Nucleus accumbens (tissue), 56 donors: ENCODE measurements at places on chromosomes 7 and 10.

DNA sequence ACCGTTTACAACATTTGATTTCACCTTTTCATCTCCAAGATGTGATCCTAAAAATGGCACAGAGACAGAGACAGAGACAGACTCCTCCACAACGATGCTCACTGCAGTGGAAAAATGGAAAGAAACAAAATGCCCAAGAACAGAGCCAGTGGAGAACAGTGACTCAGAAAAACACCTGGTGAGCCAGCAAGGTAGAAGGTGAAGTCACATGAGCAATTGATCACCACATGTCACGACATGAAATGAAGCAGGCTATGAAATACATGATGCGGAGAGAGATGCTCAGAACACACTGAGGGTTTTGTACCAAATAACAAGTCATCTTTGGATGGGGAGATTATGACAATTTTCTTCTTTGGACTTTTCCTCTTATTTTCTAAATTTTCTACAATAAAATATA lies 3.5 kb downstream of the MSMB start:
- DNase-seq: no peak

DNA sequence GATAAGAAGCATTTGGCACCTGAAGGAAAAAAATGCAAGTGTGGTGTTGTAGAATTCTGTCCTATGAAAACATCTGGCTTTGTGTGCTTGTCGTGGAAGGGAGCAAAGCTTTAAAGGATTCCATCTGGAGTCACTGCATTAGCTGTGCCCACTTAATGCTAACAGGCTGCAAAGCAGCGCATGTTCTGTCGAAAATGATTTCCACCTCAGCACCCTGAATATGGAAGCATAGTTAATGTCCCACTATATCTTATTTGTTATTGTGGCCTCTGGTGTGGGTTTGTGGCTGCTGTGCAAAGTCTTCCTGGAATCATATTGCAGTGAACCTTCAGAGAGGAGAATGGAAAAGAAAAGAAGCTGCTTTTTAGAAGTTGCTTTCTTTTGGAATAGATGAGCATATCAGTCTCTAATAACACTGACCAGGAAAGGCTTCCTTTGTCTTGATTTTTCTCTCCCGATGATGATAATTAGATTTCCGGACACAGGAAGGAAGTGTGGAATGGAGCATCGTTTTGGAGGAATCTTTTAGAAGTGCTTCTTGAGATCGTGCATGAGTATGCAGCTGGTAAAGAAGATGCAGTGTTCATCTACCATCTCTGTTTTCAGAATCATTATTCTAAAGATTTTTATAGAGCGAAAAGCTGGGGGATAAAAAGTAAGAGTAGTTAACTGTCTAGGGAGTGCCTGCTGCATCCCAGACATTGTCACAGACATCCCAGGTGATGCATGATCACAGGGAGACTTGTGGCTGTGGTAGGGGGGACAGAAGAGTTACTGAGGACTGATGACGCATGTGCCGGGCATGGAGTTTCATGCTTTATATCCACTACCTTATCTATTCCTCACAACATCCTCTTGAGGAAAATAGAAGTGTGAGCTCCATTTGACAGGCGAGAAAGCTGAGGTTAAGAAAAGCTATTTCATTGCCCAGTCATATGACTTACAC lies 54.6 kb downstream of the TEX36 start:
- no peak for DNase-seq

GRCh38 chr7:286266-286665 lies 3.7 kb upstream of the FOXL3 start:
- DNase-seq: no peak

DNA sequence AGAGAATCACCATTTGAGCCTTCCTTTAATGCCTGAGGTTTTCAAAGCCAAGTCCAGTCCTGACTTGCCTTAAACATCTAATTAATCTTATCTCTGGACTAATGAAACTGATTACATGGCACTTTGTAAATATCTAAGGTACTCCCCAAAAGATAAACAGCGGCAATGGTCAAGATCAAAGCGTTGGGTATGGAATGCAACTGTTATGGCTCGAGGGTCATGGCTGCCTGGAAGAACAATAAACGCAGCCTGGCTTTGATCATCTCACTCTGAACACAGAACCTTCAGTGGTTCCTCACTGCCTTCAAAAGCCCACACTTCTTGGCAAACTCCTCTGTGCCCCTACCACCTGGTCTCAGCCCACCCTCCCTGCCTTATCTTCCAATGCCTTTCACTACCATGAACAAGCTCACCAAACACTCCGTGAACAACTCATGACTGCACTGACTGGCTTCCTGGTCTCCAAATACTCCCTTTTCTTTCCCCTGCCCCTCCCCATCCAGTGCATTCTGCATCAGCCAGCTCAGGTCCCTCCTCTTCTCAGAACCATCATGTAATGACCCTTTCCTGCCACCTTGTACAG lies 150.2 kb upstream of the NFE2L3 start:
- DNase-seq: no peak

DNA sequence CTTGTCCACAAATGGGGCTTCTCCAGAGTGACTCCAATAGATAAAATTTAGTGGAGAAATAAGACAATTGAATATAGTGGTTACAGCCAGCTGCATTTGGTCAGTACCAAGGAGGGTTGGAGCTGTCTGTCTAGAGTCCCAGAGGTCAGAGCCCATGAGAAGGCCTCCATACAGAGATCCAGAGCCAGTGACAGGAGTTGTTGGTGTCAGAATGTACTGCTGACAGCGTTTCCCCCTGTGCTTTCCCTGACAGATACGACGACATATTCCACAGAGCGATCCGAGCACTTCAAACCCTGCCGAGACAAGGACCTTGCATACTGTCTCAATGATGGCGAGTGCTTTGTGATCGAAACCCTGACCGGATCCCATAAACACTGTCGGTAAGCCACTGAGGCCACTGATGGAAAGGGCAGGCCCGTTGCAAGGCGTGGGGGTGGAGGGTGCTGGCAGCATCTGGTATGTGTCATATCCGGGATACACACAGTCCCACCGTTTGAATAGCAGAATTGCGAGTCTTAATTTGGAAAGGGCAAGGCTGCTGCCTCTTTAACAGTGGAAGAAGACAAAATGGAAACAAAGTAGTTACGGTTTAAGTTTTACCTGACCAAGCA lies 483.6 kb downstream of the NRG3 start:
- no peak for DNase-seq

DNA sequence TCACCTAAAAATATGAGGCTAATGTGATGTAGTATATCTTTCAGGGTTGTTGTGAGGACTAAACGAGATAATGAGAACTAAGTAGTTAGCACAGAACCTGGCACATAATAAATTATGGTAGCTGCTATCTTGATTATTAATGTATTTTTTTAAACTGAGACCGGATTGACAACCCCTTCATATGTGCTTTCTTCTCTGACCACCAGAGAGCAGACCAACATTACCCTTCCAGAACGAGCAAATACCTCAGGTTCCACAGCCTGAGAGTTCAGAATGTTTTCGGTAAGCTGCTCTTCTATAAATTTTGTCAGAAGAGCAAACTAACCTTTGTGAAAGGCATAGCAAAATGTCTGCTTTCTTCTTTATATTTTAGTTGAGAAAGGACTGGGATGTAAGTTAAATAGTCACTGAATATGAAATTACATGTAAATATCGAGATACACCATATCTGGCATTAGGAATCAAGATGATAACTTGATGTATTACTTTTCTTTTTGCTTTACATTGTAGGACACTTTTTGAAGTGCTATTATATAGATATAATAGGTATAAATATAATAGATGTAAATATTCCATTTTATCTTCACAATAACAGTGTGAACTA lies 13.6 kb upstream of the BPGM start:
- DNase-seq: no peak

DNA sequence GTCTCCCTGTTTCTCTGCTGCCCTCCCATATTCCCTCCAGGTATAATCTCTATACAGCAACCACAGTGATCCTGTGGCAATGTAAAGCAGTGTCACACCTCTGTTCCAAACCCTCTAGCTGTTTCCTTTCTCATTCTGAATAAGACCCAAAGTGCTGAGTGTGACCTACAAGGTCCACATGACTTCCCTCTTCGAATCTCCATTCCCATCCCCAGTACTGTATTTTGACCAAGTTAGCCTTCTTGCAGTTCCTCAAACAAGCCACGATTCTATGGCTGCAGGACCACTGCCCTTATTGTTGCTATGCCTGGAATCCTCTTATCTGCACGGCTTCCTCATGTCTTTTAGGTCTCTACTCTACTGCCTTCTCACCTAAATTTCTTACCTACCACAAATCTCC lies 291.9 kb downstream of the DOCK4 start:
- no peak for DNase-seq

DNA sequence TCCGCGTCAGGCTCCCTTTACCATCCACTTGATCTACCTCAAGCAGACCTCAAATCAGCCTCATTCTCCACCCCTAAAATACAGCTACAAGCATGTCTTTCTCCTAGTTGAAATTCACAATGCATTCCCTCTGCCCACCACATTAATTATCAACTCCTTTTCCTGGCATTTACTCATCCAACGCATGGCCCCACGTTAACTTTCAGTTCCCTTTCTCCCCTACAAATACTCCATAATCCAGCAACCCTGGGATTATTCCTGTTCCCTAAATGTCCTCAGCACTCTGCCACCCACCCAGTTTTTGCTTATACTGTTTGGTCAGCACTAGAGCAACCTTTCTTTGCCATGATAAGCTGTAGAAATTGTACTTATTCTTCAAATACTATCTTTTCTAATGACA lies 5.7 kb upstream of the VIM start:
- DNase-seq: no peak

GRCh38 chr7:48628793-48629349 lies 295.5 kb upstream of the CDC14C start:
- no peak for DNase-seq

- DNase-seq: no peak
Observed at GRCh38 chr7:33108554-33109004, 625 bp downstream of the RP9 start.

DNA sequence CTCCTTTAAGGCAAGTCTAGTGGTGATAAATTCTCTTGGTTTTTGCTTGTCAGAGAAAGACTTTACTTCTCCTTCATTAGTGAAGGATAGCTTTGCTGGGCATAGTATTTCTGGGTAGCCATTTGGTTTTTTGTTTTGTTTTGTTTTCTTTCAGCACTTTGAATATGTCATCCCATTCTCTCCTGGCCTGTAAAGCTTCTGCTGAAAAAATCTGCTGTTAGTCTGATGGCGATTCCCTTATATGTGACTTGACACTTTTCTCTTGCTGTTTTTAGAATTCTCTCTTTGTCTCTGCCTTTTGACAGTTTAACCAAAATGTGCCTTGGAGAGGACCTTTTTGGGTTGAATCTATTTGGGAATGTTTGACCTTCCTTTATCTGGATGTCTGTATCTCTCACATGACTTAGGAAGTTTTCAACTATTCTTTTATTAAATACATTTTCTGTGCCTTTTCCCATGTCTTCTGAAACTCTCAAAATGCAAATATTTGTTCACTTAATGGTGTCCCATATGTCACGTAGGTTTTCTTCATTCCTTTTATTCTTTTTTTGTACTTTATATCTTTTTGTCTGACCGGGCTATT lies 14.7 kb downstream of the TAS2R40 start:
- no peak for DNase-seq

DNA sequence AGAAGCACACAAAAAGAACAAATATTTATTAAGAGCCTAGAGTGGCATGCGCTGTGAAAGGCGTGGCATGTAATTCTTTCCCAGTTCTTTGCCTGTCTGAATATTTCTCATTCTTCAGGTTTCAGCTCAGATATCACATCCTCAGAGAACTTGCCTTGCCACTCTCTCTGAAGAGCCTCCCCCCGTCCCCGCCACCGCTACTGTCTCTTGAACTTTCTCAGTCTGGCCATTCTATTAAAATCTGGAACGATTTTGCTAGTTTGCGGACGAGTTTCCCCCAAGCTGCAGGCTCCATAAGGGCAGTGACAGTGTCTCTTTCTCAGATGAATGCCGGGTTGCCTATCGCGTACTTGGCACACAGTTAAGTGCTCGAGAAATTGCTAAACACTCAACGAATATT lies 787 bp upstream of the PLEKHA1 start:
- DNase-seq: no peak

GRCh38 chr7:28725911-28726310 lies 232.2 kb downstream of the TRIL start:
- DNase-seq: no peak

DNA sequence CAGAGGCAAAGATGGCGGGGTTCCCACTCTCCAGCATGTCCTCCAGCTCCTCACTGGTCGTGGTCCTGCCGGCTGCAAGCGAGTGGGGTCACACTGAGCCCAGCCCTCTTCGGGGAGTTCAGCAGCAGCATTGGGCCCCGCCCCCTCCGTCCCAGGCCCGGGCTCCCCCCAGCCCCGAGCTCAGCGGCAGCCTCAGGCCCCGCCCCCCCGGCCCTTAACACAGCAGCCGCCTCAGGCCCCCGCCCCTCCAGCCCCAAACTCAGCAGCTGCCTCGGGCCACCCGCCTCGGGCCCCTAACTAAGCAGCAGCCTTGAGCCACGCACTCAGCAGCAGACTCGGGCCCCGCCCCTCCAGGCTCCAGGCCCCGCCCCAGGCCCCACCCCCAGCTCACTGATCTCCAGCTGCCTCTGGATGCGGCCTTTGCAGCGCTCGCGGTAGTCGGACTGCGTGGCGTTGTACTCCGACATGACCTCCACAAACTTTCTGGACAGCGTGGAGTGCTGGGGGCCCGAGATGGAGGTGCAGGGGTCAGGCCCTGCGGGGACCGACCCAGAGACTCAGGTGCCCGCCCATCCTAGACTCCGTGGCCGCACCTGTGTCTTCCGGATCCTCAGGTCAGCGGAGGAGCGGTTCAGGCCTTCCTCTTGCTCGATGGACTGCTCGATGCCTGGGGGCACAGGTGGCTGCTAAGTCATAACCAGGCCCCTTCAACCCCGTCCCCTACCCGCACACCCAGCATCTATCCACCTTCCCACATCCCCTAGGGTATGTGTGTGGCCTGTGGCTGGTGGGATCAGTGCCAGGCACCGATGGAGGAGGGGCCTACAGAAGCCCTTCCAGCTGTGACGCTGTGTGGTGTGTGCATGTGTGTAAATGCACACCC lies 15.5 kb downstream of the STX1A start:
- no peak for DNase-seq

DNA sequence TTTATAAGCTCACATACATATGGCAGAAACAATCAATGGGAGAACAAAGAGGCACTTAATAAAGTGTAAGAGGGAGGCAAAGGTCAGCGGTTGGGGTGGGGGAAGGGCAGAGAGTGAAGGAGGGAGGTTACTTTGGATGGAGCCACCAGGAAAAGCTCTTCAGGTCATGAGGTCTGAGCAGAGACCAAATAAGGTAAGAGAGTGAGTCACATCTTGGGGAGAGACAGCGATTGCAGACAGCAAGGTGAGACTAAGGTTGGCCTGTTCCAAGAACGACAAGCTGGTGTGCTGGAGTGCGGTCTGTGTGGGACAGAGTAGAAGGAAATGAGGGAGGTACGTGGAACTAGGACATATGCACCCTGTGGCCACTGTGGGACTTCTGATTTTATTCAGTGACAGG lies 74.3 kb upstream of the TOMM7 start:
- no peak for DNase-seq

- DNase-seq: no peak
Observed at GRCh38 chr7:80472491-80473200, 39.2 kb downstream of the GNAT3 start.

- DNase-seq: no peak
Observed at GRCh38 chr7:84372155-84372621, 177.6 kb upstream of the SEMA3A start.

GRCh38 chr7:29341156-29341555 lies 146.6 kb downstream of the CHN2 start:
- no peak for DNase-seq
